NT2/D1 (cell line): ENCODE measurements at places on chromosomes 4 and X.

DNA sequence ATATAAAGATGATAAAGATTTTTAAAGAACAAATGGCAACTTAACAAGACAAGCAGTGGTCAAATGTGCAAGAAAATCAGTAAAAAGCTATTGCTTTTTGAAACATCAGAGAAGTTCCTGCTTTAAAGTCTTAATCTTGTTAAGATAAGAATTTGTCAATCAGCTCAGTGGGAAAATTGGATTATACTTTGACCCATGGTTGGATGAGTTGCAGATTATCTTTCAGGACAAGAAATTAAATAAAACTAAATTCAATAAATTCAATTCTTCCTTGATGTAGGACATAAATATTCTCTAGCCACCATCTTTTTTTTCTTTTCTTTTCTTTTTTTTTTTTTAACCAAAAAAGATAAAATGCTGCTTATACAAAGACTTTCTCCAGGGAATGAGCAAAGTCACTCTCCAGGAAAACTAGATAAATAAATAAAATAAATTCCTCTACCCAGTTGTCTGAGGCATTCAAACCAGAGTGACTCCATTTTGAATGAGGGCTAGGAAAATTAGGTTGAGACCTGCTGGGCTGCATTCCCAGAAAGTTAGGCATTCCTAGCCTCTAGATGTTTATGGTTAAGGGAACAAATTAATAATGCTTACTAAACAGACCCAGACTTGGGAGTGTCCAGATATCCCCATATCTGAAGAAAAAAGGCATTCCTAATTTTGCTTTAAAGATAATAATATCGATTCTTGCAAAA lies 211.2 kb downstream of the SNCA start:
- DNase-seq = no peak

DNA sequence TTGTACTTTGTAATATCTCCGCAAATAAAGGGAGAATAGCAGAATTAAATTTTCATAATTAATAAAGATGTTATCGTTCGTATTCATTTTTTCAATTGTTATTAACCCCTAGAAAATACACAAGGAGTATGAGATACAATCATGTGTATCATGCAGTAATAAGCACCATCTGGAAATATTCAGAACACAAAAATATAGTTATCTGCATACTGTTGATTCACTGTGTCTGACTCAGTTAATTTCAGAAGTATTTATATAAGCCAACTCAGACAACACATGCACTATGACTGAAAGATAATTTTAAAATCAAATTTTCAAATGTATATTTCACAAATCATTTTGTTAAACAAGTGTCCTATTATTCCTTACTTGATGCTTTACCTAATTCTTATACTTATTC lies 1954.8 kb downstream of the ARAP2 start:
- no peak for DNase-seq

DNA sequence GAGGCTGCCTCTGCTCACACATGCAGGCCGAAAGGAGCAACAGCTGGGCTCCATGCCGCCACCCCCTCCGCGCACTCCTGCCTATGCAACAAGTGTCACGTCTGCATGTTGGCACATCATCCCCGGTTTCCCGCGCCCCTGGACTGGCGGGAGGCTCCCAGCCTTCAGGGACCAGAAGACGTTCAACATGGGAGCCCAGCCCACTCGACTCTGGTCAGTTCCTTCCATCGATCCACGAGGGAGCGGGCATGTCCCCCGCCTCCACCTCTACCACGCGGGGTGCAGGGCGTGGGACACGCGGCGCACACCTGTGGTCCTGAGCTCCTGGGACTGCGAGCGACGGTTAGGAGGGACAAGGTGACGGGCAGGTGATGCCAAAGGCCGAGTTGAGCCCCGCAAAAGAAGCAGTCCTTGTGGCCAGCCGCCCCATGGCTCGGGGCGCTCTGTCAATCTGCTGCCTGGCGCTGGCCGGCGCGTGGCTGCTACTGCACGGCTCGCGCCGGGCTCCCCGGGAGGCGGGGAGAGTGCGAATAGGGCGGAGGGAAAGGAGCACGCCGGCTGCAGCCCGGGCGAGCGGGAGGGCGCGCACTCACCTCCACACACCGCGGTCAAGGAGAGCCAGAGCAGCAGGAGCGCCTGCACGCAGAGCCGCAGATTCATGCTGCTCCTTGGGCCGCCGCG lies 645 bp downstream of the APLN start:
- DNase-seq = no peak

DNA sequence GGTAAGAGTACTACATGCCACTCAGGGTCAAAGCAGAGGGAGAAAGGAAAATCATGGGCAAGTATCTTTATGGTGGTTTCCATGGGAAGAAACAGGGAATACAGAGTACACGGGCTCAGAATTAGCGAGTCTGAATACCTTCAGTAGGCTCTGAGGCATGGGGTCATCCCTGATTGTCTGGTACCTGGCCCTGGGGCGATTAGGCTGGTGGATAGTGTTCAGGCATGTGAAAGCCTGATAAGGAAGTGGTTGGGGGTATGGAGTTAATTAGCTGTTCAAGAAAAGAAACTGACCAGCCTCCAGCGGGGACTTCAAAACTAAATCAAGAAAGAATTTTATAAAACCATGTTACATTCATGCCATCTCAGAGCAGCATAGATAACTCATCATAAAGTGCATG lies 518.8 kb downstream of the RAB28 start:
- DNase-seq = no peak

GRCh38 chr4:3472411-3473141 lies 9.5 kb downstream of the DOK7 start:
- no peak for DNase-seq

DNA sequence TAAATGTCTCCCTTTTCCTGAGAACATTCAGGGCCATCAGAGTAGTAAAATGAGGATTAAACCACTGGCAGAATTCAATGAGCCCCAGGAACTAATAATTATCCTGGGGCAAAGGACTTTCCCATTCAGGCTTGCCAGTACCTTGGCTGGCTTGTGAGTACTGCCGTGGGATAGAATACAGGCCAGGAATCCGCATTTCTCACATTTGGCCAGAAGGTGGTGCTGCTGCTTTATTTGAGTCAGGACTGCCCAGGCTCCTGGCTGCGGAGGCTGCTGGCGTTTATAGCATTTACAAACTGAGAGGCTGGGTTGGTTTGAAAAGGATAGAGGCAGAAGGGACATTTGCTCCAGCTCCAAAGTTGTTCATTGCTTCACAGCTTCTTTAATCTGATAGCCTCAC lies 91.4 kb downstream of the RTL9 start:
- peak; percentile 70 for DNase-seq

DNA sequence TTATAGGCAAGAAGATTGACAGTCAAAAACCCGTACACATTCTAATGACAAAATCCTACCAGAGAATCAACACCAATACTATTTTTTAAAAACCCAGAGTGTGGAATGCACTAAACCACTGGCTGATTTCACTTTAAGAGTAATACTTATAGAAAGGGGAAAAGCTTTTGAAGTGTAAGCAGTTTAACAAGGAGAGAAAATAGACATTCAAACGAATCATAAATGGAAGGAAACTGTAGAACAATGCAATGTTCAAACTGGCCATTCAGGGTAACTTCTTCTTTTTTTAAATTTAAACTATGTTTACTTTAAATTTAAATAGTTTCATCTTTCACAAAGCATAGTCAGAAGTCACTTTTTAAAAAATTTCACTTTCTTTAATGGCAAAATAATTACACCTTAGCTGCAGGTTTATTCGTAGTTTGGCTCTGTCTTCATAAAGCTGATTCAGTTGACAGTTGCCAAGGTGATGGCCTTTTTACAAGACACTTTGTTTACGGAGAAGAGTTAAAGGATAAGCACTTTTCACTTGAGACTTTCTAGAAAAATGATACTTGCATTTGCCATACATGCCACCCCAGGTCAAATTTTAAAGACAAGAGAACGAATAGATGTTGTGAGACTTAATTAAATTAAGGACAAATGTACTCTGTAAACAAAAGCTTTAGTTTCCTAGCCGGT lies 82.4 kb upstream of the KLF3 start:
- no peak for DNase-seq

DNA sequence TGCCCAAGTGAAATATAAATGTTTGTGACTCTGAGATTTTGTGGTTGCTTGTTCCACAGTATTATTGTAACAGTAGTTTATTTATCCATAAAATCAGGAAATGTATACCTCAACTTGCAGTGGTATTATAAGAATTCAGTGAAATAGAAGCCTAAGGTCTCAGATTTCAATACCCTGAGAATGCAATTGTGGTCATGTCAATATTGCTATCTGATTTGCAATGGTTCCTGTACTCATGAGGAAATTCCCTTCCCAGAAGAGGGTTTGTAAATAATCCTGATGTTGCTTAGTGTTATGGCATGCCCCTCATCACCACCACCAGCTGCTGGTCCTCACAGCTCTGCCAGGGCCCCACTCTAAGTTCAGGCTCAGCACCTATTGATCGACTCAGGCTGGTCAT lies 67.8 kb downstream of the SLC34A2 start:
- no peak for DNase-seq
